ENCODE measurements at places on chromosomes 16 and 17.

- no peak for DNase-seq
Observed at GRCh38 chr16:35711435-35711834, 2252.0 kb downstream of the TP53TG3F start.

- no peak for DNase-seq
Observed at GRCh38 chr16:30743716-30744115, 4.5 kb upstream of the PHKG2 start.

DNA sequence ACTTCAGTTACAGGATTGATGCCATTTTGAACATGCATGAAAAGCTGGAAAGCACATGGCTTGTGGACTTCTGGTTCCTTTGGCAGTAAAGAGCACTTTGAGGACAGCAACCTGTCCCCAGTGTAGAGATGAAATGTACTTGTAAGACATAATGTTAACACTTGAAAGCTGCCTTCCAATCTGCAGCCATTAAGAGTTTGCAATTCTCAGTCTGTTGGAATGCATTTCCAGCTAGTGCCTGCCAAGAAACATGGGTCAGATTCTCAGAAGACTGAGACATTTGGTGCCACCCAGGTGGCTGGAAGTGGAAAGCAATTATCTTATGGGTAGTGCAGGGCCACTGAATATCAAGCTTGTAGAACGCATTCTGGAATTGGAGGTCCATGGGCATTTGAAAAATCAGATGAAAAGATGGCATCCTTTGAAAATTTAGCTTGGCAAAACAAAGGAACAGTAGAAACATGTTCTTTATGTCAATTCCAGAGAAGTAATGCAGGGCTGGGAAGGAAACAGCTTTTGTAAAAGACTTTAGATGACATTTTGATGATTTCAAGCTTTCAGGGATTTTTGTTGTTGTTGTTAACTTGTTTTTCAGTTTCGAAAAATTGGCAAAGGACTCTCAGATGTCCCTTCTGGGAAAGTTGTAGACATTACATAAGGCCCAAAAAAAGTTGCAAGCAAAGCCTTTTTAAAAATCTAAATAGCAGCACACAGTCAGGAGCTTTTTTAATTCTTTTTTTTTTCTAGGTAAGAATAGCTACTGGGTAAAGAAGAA lies 147.0 kb downstream of the ABCA8 start:
- no peak for DNase-seq

DNA sequence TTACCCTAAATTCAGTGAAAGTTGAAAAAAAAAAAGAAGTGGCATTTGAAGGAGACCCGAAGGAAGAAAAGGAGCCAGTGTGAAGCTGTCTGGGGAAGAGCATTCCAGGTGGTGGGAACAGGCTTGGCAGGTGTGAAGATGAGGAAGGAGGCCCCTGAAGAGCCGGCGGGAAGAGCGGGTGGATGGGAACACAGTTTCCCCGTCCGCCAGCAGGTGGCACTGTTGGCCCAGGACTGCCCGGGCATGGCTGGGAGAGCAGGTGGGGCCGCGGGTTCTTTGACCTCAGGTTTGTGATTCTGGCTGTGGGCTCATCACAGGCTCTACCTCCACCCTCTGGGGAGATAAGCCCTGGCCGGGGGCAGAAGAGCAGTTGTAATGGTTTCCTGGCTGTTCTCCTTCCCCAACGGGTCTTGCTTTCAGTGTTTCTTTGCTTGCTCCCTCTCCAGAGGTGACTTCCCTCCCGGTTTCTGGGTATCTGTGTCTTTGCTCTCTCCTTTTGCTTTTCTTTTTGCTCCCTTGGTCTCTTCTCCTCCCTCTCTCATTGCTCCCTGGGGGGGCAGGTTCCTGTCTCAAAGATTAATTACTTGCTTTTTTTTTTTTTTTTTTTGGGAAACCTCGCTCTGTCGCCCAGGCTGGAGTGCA lies 32.3 kb downstream of the RAP1GAP2 start:
- DNase-seq = peak; percentile 74

- DNase-seq = peak; percentile 55
Observed at GRCh38 chr16:12323007-12323758, 346.6 kb downstream of the SNX29 start.

GRCh38 chr16:89175280-89176146 lies 4.0 kb downstream of the CDH15 start:
- no peak for DNase-seq

- DNase-seq = no peak
Observed at GRCh38 chr16:10831894-10832886, 13.6 kb upstream of the TVP23A start.

DNA sequence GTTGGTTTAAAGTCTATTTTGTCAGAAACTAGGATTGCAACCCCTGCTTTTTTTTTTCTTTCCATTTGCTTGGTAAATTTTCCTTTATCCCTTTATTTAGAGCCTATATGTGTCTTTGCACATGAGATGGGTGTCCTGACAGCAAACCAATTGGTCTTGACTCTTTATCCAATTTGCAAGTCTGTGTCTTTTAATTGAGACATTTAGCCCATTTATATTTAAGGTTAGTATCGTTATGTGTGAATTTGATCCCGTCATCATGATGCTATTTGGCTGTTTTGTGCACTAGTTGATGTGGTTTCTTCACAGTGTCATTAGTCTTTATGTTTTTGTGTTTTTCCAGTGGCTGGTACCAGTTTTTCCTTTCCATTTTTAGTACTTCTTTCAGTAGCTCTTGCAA lies 127.7 kb upstream of the ZNF267 start:
- no peak for DNase-seq

DNA sequence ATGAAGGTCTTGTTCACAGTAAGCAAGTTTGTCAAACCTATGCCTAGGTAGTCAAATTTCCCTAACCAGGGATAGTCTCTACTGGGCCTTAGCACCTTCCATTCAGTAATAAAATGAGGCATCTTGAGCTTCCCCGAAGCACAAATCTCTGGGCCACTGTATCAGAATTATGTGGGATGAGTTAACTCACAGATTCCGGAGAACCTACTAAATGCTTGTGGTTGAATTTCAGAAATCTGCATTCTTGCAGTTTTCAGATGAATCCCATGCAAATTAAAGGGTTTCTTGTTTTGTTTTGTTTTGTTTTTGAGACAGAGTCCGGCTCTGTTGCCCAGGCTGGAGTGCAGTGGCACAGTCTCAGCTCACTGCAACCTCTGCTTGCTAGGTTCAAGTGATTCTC lies 478.8 kb upstream of the HSBP1 start:
- no peak for DNase-seq

- no peak for DNase-seq
Observed at GRCh38 chr16:87715231-87715630, 50.6 kb downstream of the KLHDC4 start.

DNA sequence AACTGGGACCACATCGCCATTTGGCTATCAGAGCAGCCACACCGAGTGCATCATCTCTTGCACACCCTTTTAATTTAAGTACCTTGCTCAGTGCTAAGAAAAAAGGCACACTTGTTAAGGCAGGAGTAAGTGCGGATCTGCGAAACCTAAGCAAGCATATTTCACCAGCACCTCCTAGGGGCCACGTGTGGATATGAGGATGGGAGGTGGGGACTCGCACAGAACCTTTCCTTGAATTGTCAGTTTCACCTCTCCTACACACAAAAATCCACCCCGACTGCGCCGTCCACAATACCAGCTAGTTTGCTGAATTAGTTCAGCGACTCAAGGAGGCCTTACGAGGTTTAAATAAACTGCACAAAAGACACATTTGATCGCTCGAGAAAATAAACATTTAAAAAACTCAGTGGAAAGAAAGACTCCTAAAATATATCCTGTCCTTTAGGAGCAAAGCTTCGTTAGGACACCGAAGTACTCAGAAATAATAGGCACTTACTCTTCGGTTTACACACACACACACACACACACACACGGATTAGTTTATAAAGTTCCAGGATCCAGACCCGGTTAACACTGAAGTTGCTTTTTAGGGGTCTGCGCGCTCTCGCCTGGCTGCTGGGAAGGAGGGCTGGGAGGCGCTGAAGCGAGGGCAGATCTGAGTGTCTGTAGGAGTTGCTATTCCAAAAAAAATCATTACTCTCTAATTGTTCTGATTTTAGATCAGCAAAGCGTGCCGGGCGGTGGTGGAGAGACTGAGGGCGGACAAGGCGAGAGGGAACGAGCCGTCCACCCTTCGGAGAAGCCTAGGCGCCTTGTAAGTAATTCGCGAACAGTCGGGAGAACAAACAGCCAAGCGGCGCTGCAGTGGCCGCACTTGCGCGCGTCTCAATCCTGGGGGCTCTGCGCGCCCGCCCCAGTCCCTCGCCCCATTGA lies 1.0 kb upstream of the KCNJ2 start:
- DNase-seq = no peak

GRCh38 chr16:29877266-29877961 lies 14.4 kb upstream of the CDIPT start:
- DNase-seq = peak; percentile 72

- no peak for DNase-seq
Observed at GRCh38 chr17:68601565-68602288, 560 bp upstream of the FAM20A start.

DNA sequence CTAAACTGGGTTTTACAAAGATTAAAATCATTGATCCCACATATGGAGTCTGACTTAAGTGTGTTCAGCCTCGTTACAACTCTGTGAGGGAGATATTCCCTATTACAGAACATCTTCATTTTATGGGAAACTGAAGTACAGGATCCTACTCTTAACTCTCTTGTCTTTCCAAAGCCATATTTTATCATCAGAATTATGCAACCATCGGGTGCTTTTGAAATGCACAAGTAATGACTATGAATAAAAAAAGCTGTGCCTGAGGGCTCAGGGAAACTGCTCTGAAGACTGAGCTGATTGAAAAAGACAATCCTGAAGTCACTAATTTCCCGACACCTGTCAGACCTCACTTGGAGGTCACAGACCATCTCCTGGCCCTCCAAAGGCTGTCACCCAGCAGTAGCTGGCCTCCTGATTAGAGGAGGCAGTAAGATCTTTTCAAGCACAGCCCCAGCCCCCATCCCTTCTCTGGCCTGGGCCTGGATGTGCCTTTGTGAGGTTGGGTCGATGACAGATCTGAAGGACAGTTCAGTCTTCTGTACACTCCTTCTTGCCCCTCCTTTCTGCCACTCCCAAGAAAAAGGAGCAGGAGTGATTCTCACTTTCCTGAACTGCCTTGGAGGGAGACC lies 5.6 kb downstream of the AKAP1 start:
- no peak for DNase-seq

DNA sequence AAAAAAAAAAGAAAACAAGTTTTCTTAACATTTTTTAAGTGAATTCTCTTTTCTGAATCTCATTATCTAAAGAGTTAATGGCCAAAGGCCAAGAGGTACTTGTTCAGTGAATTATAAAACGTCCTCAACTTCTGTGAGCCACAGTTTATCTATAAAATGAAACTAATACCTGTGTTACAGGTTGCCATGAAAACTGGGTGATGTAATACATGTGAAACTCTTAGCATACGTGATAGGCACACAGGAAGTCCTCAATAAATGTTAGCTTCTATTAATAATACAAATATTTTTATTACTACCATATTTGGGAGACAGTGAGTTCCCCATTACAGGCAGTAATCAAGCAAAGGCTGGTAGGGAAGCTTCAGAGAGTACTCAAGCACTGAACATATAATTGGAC lies 13.5 kb upstream of the INPP5K start:
- DNase-seq = no peak

DNA sequence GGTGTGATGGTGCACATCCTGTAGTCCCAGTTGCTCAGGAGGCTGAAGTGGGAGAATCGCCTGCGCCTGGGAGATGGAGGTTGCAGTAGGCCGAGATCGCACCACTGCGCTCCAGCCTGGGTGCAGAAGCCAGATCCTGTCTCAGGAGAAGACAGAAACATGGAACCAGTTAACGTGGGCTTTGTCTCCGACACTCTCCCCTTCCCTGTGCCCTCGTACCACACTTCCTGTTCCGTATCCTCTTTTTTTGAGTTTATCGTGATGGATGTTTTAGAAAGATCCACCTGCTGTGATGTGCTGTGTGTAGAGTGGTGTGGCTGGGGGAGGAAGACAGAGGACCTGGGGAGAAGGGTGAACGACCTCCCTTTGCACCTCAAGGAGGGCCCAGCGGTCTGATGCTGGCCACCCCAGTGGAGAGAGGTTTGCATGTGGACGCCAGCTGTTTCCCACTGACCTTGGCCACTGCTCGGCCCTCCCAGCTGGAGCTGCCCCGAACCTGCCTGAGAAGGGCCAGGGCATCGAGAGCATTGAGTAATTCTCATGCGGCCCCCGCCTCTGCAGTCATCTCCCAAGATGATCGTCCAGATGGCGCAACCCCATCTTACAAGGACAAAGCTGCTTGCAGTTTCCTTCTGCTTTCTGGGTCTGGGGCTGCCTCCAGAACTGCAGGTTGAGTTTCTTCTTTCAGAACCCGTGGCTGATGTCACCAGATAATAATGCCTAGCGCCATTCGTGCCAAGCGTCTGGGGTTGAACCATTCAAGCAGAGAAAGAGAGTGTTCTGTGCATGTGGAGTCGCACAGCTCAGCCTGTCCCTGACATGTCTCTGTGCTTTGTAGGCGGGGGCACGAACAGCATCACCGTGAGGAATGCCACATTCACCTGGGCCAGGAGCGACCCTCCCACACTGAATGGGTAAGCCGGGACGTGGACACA lies 126.3 kb downstream of the ABCC1 start:
- no peak for DNase-seq

- DNase-seq = no peak
Observed at GRCh38 chr17:61662741-61663140, 71.7 kb upstream of the NACA2 start.

- DNase-seq = no peak
Observed at GRCh38 chr17:54439816-54440215, 460.8 kb upstream of the TOM1L1 start.

- no peak for DNase-seq
Observed at GRCh38 chr16:71344315-71344905, 14.1 kb upstream of the CALB2 start.

DNA sequence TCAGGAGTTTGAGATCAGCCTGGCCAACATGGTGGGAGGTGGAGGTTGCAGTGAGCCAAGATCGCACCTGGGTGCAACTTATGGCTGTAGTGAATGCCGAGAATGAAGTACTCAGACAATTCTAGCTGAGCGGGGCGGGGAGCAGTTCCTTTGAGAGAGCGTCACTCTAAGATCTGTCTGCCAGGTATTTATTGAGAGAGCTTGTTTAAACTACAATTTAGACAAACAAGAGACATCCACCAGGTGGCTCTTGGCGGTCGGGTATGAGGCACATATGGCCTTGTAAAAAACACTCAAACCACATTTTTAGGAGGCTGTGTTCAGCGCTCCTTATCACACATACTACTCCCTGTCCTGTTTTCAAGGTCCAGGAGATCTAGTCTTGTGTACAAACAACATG lies 40.6 kb upstream of the CDH1 start:
- DNase-seq = no peak

DNA sequence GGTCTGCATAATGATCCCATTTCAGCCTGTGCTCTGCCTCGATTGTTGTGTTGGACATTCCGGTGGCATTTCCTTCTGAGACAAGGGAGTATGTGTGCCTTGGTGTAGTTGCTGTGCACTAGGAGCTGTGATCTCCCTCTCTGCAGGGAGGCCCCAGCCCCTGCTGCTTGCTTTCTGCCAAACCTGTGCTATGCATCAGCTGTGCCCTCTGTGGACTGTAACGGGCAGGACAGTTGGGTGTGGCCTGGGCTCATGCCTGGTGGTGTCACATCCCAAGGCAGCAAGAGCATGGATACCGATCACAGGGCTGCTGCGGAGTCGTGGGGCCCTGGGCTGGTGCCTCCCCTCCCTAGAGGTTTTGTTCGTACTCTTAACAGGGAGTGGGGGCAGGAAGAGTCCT lies 3.8 kb upstream of the JPT2 start:
- DNase-seq = no peak
